ENCODE measurements at places on chromosomes 11 and 22.

GRCh38 chr11:120467627-120468026, 43.9 kb upstream of the GRIK4 start:
- DNase-seq, result no peak

- DNase-seq, result no peak
Measured at GRCh38 chr11:87002918-87003317, 34.8 kb upstream of the TMEM135 start.

- DNase-seq, result no peak
Measured at GRCh38 chr11:106398502-106399075, 321.1 kb downstream of the AASDHPPT start.

DNA sequence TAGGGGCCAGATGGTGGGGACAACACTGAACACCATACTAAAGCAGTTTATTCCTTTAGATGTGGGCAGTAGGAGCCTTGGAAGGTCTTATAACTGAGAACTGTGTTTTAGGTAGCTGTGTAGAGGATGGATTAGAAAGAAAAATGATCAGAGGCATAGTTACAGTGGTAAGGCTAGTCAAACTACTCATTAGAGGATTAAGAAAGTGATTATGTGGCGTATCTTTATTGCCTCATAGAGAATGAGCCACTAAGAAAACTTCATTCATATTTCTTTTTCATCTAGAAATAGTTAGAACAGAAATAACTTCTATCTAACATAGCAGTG, 155.8 kb upstream of the RASSF10 start:
- no peak for DNase-seq

DNA sequence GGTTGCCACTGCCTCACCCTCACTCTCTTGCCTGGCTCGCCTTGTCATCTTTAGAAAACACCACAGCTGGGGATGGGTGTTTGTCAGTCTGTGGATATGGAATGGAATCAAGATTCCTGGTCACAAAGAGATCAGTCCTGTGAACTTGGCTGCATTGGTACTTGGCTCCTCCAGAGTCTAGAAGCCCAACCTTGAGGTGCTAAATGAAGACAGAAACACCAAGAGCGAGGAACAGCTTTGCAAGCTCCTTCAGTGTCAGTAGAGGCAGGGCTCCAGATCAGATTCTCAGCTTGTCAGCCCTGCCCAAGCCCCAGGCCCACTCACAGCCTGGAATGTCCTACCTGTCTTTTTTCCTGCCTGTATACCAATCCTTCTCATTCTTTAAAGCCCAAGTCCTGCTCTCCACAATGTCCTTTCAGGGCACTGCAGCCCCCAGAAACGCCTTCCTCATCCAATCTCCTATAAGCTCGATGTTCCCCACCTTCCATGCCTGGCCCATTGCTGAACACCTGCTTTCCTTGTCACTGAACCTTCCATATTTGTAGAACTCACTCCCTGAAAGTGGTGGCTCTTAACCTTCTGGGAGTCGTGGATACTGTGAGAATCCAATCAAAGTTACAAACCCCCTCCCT, 188.9 kb downstream of the BCR start:
- DNase-seq, result no peak

DNA sequence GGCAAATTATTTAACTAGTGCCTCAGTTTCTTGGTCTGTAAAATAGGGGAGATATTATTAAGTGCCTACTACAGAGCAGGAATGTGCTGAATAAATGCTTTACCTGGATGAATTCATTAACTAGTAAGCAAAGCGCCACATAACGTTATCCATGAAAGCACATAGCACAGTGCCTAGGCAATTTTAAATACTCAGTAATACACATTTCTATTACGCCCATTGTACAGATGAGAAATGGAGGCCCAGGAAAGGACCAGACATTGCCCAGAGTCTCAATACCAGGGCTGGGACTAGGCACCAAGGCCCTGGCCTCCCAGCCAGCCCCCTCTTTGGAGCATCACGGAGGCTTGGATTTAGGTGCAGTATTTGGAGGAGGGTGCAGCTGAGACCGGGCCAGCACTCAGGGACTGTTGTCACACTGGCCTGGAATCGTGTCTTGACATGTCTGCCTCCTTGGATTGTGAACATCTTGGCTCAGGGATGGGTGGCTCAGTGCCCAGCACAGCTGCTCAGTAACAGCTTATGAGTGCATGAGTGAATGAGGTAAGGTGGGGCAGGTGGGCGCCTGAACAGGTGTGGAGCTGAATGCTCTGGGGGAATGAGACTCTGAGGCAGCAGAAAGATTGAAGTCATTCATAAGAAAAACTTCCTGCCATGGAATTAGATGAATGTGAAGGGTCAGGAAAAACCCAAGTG, 42.1 kb upstream of the TPBGL start:
- DNase-seq, result no peak

DNA sequence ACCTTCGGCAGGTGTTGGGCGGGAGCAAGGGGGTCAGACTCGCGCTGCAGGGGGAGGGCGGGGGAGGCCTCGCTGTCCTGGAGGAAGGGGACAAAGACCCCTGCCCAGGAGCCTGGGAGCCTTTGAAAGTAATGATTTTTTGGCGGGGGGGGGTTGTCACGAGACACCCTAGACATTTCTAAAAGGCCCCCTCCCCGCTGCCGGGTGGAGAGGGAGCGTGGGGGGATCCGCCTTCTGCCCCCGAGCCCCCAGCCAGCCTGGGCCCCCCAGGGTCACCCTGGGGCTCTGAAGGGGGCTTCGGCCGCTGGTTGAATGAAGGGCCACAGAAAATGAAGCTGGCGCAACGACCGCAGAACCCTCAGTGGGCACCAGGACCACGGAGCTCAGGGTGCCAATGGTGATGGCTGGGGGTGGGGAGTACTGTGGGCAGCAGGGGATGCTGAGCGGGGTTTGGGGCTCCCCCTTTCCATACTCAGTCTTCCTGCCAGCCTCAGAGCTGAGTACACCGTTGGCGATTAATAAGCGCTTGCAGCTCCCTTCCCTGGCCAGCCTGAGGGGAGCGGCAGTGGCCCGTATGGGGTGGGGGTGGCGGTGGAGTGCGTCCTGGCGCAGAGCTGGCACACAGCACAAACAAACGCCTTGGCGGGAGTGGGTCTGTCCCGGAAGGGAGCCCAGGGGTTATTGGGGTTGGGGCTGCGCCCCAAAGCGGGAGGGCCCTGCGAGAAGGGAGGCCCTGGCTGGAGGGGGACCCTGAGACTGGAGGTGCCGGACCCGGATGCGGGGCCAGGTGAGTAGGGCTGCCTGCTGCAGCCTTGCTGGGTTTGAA, 1.2 kb upstream of the DUSP8 start:
- peak; percentile 62 for DNase-seq

DNA sequence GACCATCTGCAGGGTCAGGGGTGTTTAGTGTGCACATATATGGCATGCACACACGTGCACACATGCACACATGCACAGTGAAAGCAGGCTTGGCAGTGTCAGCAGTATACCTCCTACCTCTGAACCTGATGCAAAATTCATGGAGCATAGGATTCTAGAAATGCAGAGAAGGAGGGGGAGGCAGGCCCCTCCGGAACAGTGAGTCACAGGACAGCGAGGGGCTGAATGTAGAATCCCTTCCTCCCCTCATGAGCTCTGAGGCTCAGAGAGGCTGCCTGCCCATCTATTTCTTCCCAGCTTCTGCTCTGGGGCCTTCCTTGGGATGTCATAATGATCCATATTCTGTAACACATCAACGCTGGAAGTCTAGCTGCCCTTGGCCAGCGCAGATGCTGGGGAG, 66.7 kb upstream of the NECTIN1 start:
- DNase-seq, result no peak

GRCh38 chr11:30015725-30016412, 961 bp downstream of the KCNA4 start:
- DNase-seq, result no peak

GRCh38 chr11:44976576-44976975, 25.9 kb upstream of the TP53I11 start:
- DNase-seq, result no peak

DNA sequence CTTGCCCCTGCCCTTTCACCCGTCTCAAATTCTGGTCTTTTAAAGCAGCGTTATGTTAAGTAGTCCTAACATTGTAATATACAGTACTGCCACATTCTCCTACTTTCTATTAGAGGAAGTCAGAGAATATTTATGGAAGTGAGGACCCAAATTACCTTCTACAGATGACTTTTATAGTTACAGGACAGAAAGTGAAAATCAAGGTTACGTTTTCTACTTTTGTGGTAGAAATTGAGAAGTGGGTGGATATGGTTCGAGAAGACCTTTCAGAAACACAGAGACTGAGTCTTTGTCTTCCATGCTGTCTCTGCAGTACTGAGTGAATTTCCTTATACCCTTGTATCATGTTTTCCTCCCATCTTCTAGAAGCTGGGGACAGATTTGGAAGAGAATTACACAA, 17.1 kb downstream of the SC5D start:
- DNase-seq, result no peak

GRCh38 chr11:72058416-72059034, 21.8 kb downstream of the NUMA1 start:
- DNase-seq, result no peak

- DNase-seq, result no peak
Measured at GRCh38 chr11:104333977-104334376, 170.0 kb upstream of the PDGFD start.

DNA sequence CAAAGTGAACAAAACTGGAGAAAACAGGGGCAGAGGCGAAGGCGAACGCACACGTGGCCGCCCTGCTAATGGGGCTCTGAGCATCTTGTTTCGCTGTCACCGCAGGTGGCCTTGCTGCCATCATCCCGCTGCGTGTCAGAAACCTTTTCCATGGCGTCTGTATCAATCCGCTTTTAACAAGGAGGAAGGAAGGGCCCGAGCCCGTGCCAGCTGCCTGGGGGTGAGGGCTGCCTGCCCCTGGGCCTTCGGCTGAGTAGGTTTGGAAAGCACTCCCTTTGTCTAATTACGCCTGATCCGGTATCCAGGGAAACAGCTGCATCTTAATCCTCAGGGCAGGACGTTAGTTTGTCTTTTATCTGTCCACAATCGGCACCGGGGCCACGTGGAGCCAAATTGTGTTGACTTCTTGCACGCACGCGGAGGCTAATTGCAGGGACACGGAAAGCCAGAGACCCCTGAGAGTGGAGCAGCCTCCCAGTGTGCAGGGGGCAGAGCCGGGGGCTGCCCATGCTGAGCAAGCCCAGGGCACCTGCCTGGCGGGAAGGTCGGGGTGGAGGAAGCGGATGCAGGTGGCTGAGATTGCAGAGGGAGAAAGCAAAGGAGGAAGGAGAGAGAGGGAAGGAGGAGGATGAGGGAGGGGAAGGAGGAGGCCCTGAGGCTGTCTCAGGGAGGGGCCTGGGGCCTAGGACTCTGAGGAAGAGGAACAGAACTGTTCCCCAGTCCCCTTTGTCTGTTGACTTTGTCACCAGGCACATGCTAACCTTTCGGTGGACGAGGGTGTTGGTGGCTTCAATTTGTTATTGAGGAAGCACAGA, 19.2 kb upstream of the TH start:
- peak; percentile 39 for DNase-seq

- no peak for DNase-seq
Measured at GRCh38 chr11:111225881-111226280, 19.6 kb upstream of the POU2AF2 start.

GRCh38 chr11:130609121-130610035, 160.9 kb downstream of the ADAMTS15 start:
- DNase-seq, result no peak

DNA sequence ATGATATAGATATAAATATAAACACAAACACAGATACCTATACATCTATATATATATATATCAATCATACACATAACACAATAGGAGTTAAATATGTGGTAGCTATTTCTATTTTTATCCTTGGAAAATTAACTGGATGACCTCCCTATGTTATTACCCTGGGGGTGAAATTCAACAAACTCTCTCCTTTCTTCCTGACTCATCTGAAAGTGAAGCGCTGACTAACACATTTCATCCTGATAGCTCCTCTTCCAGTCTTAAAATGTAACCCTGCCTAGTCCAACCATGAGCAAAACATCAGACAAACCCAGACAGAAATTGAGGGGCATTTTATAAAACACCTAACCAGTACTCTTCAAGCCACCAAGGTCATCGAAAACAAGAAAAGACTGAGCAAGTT, 220.6 kb upstream of the ISX start:
- DNase-seq, result no peak

DNA sequence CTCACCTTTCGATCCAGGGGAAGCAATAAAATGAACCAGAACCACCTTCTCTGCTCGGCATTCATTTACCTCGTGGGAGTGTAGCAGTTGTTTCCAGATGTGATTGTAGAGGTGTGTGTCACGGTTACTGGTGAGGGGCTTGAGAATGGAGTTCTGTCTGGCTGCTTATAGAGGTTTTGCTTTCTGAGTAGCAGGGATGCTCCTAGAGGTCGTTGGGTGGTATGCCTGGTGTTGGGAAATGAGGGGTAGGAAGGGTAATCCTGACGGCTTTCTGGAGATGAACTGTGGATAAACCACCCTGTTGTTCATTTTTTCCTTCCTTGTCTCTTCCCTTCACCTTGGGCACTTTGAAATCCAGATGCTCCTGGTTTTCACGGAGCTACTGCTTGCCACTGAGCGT, 8.1 kb downstream of the TEAD1 start:
- no peak for DNase-seq

All from CD4-positive, alpha-beta T cell treated with Interferon alpha-2 for 1 hour (primary cell).